ENCODE measurements at places on chromosomes 1 and 21.

GRCh38 chr1:74478979-74479378, 33.4 kb downstream of the LRRC53 start:
- DNase-seq, result no peak

DNA sequence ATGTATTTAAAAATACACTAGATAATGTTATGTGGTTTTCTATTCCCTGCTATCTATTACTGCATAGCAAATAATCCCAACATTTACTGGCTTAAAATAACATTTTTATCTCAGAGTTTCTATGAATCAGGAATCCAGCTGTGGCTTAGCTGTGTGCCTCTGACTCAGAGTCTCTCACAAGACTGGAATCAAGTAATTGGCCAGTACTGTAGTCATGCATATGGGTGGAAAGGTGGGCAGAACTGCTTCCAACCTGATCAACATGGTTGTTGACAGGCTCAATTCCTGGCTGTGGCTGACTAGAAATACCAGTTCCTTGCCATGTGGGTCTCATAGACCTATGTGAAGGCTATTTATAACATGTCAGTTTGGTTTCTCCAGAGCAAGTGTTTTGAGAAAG, 131.8 kb downstream of the PDE4B start:
- no peak for DNase-seq

DNA sequence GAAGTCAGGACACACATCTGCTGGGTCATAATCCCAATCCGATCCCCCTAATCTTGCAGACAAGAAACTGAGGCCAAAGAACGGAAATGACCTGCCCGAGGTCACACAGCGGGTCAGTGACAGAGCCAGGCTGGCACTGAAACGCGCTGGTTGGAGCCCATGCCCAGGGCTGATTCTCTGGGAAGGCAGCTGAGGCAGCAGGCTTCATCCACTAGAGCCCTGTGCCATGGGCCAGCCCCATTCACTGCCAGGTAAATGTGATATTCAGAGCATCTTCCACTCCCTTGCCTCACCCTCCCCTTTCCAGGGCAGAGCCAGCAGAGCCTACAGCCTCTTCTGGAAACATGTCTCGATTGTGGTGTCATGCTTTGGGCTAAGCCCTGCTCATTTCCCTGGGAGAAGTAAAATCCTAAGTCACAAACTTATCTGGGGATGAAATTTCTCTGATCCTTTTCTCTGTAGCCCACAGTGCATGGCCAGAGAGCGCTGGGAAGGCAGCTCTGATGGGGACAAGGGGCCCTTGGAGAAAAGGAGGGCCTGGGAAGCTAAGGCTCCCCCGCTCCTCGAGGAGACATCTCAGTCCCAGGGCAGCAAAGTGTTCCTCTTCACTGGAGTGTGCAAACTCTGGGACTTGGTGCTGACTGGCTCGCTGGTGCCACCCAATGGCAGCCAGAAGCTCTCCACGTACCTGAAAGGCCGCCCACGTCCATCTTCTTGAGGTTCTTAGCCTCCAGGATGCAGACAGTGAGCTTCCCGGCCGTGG, 110.4 kb downstream of the SYT2 start:
- DNase-seq, result no peak

DNA sequence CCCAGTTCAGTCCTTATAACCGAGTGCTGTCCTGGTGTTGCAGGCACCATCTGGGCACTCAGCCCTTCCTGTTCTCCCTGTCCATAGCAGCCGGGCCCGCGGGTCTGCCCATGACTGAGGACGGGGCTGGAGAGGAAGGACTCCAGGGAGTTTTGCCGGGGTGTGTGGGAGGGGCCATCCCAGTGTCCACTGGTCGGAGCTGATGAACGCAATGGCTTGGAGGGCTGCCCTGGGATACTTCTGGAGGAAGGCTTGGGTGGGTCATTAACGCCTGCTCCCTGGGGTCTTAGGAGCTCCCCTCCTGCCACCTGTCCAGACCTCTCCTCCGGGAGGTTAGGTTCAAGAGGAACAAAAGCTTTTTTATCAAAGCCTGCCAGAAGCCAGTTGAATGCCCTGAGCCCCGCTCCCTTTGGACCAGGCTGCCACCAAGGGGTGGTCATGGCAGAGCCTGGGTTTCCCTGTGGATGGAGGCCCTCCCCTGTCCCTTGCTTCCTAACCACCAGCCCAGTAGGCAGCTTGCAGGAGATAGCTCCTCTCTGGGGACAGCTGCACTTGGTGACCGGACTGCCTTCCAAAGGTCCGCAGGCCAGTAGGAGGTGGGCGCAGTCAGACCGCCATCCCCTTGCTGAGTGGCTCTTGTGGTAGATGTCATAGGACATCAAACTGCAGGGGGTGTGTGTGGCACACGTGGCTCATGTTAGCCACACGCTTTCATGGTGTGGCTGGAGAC, 61.3 kb downstream of the TRIM11 start:
- no peak for DNase-seq

DNA sequence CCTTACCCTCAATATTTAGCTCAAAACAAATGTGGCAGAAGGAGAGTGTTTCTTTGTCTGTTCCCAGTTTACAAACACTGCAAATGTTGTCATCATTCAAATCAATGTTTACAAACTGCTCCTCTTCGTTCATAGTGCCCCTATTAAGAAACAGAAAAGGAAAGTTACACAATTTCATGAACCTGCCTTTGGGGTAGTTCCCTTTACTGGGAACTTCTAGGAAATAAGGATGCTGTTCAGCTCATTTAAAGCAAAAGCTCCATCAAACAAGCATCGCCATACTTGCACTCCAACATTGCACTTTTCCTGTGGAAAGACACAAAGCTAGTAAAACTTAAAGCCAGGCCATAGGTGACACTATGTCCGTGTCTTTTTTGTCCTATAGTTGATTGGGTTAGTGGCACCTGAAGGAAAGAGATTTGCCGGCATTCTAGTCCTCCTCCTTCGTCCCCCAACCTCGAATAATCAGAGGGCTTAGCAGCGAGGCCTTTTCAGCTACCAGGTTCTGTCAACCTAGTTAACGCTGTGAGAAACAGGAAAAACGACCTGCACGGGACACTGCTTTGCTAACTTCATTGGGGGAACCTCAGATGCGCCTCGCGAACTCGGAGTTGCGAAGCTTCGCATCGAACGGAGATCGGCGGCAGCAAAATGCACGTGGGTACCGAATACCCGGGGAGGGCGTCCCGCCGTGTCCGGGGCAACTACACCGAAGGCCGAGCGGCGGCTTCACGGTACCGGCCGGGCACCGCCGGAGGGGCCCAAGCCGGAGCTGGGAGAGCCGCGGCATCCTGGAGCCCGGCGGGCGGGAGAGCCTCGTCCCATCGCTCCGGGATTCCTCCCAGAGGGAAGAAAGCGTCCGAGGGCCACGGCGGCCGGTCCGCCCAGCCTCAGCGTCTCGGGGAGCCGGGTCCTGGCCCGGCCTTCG, 706 bp downstream of the C21orf91 start:
- peak; percentile 41 for DNase-seq
